GM13977 (cell line): ENCODE measurements at places on chromosomes 3 and 15.

DNA sequence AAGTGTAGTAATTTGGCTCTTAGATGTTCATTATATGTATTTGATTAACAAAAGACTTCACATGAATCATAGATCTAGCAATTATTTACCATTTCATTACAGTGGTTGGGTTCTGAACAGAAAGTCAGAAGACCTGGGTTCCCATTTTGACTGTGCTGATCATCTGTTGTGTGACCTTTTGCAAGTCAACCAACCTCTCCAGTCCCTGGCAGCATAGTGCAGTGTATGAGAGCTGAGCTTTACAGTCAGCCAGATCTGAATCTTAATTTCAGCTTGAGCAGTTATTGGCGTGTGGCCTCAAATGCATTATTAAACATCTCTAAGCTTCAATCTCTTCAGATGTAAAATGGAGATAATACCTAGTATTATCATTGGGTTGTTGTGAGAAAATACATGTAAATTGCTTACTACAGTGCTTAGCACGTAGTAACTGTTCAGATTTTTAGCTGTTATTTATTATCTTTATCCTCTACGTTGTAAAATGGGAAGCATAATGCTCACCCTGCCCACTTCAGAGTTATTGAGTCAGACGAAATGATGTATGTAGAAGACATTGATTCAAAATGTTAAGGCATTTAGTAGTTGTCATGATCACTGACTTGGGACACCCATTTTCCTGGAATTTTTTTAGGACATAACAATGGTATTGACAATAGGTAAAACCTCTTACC lies 104.0 kb downstream of the KLHL25 start:
- peak; percentile 36 for DNase-seq

GRCh38 chr3:155549087-155549486 lies 195.8 kb downstream of the PLCH1 start:
- DNase-seq, result no peak

DNA sequence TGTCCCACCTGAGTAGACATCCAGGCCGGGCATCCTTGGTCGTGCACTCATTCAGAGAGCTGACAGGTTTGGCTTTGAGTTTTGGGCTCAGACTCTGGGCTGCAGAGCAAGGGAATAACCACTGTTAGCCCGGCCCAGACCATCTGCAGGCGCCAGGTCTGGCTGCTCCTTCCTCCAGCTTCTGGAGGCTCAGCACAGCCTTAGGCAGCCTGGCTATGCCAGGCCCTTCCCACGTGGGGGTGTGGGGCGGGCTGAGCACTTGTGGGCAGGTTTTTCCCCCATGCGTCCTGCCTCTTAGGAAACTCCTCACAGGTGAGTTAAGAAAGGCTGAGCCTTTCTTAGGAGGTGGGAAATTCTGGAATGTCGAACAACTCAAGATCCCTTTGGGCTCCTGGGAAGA lies 11.2 kb downstream of the PLA2G4B start:
- DNase-seq, result no peak

DNA sequence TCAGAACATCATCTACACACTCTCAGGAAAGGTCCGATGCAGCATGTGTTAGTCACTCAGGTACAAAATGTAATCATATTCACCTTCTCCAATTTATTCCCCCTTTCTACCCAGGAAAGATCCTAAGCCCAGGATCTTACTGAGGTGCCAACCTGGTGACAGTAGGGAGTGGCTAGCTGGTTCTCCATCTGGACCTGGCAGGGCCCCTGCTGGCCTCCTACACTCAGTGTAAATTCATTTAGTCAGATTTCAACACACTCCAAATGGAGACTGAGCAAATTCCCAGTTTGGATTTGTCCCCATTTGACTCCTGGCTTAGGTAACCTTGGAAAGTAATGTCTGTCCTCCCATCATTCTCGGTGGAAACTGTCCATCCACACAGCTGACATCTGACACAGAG lies 47.3 kb downstream of the SYNPR start:
- no peak for DNase-seq

GRCh38 chr15:35043373-35044095 lies 41.6 kb downstream of the NANOGP8 start:
- no peak for DNase-seq

GRCh38 chr15:89828281-89829145 lies 13.9 kb upstream of the ANPEP start:
- no peak for DNase-seq

- no peak for DNase-seq
These were observed 37.5 kb downstream of the CD86 start for GRCh38 chr3:122092460-122093165.
